Sigmoid colon (tissue), 7 donors: ENCODE measurements at places on chromosomes 11 and 22. TPM values are rescaled to one million over a fixed set of nuclear protein-coding genes. Genes with fewer than 3 reads are reported as not detected.

GRCh38 chr11:103729617-103730016 is 306.8 kb upstream of the DDI1 start:
- no peaks in the 10 kb centered on the region for H3K27me3 ChIP-seq
- H3K27ac ChIP-seq: no peak overlapping the region
- no peaks in the 10 kb centered on the region for H3K36me3 ChIP-seq

The CADM1 gene
- 6.2 TPM for polyA plus RNA-seq

The INPP5J gene
- 11.4 TPM for polyA plus RNA-seq

GRCh38 chr11:709109-709997 is 3.3 kb downstream of the EPS8L2 start:
- no peak overlapping the region for H3K27ac ChIP-seq
- no peaks in the 10 kb centered on the region for H3K36me3 ChIP-seq
- H3K27me3 ChIP-seq: peaks cover 46% of the 10 kb centered on the region
- no peak overlapping the region for H3K4me3 ChIP-seq

The PANX2 gene
- polyA plus RNA-seq: not detected
